ENCODE measurements at places on chromosomes 3 and 15. TPM values are rescaled to one million over a fixed set of nuclear protein-coding genes. Genes with fewer than 3 reads are reported as not detected.

Gene PARP15
- total RNA-seq: 0.20 TPM

Gene EXD1
- total RNA-seq: not detected

Gene KIF7
- total RNA-seq: 8.8 TPM

Gene SMAD3
- 46.1 TPM for total RNA-seq

Gene TEX9
- 4.1 TPM for total RNA-seq

Gene ARRDC4
- 7.2 TPM for total RNA-seq

Gene MBNL1
- total RNA-seq: 246 TPM

Gene NAALADL2
- 19.0 TPM for total RNA-seq

Gene USP50
- total RNA-seq: 0.39 TPM

Gene COX17
- total RNA-seq: 11.8 TPM

Gene RNF7
- total RNA-seq: 36.7 TPM

Gene GHSR
- not detected for total RNA-seq

Gene GOLGA8K
- total RNA-seq: not detected

Gene CILP
- 1.5 TPM for total RNA-seq

Gene CCDC14
- 34.6 TPM for total RNA-seq

Gene CEP19
- total RNA-seq: 2.2 TPM

Gene ISLR
- 18.7 TPM for total RNA-seq

Gene SUSD5
- 2.9 TPM for total RNA-seq

Gene KY
- 0.73 TPM for total RNA-seq

Gene CD200
- not detected for total RNA-seq

Gene SNURF
- 5.9 TPM for total RNA-seq

Gene VPS18
- total RNA-seq: 42.8 TPM

Gene EIF2A
- 257 TPM for total RNA-seq

Gene IL20RB
- total RNA-seq: 1.8 TPM

Gene GOLGA6L10
- total RNA-seq: 0.20 TPM

Gene SH2D7
- total RNA-seq: not detected

Gene ITGA11
- 0.20 TPM for total RNA-seq

Gene DPPA2
- total RNA-seq: not detected

Gene BBX
- 47.8 TPM for total RNA-seq

Gene FAM43A
- 10.2 TPM for total RNA-seq

Gene SAMD7
- not detected for total RNA-seq

Gene ADAMTS17
- total RNA-seq: 0.73 TPM

Gene ACSBG1
- not detected for total RNA-seq

Gene CYP1A2
- total RNA-seq: not detected

Gene MKRN2OS
- not detected for total RNA-seq

Gene GPR149
- not detected for total RNA-seq

Gene CCDC13
- 1.4 TPM for total RNA-seq

Gene RARRES1
- 0.59 TPM for total RNA-seq

Gene XXYLT1
- total RNA-seq: 19.1 TPM

Gene VPS39
- total RNA-seq: 42.3 TPM

Gene LRRIQ4
- total RNA-seq: not detected

Gene TERC
- 269 TPM for total RNA-seq

Gene RASGRP1
- total RNA-seq: not detected

Gene ATP2B2
- not detected for total RNA-seq

Gene SPESP1
- total RNA-seq: 8.8 TPM

Gene GOLGA6L7
- total RNA-seq: not detected

Gene SYNPR
- not detected for total RNA-seq

Gene ROPN1
- total RNA-seq: not detected

Gene PATL2
- total RNA-seq: 0.98 TPM

Gene TMOD2
- 11.0 TPM for total RNA-seq

Gene ADCY5
- under 0.01 TPM for total RNA-seq

Gene PARP14
- 33.4 TPM for total RNA-seq

Gene CNTN6
- not detected for total RNA-seq

Gene B3GALNT1
- total RNA-seq: 7.3 TPM

Gene HYAL3
- 5.7 TPM for total RNA-seq

Gene MCF2L2
- total RNA-seq: 1.6 TPM

Data from subcutaneous preadipocyte (primary cell).